Activated CD4-positive, alpha-beta T cell treated with anti-CD3 and anti-CD28 coated beads, Interleukin-10, Interleukin-2, amounts not matched to agents 100 ng/mL and 50 ng/mL, durations not matched to agents 16 hours and 8 hours (primary cell): ENCODE measurements at places on chromosomes 3 and 15.

- peak; percentile 11 for DNase-seq
Observed at GRCh38 chr3:113783463-113783862, 36.6 kb downstream of the ATP6V1A start.

DNA sequence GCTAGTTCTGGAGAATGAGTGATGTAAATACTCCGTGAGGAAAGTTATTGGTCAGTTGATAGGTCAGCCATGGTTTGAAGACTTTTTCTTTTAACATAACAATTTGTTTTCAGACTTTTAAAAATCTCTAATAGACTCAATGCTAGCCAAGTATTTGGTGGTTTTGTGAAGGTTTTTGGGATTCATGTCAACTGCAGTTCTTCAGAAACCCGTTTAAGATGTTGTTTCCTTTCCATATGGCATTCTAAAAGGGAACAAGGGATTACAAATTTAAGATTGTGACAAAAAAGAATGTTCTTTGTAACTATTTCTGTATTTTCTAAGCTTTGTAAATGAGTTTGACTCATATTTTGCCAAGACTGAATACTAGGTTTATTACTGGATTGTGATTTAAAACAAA, 281.7 kb upstream of the COL8A1 start:
- no peak for DNase-seq

DNA sequence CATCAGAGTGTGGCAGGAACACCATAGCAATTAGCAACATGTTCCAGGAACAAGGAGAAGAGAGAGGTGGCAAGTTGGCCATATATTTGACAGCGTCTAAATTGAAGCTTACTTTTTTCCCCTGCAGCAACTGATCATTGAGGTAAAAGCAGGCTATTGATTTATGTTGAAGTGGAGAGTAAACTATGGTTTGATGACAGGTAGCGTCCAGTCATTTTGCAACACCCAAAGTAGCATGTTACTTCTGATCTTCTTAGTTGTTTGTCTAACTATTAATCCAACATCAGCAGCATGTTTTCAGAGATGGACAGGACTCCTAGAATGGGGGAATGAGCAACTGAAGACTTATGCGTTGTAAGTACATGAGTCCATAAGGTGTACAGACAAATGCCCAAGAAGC, 225.8 kb downstream of the ZPLD1 start:
- DNase-seq, result no peak

GRCh38 chr3:79178471-79179180, 589.2 kb downstream of the ROBO1 start:
- no peak for DNase-seq

DNA sequence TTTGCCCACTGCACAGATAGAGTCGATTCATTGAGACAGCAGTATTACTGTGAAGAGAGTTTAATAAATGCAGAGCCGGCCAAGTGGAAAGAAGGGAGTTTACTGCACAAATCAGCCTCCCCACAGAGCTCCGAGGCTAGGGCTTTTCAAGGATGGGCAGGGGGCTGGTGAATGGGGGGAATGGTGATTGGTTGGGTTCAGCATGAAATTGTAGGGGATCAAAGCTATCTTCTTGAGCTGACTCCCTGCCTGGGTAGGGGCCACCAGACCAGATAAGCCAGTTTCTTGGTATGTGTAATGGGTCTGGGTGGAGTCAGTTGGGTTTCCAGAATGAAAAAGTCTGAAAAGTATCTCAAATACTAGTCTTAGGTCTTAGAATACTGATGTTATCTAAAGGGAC, 66.6 kb downstream of the SYNPR start:
- DNase-seq, result no peak

DNA sequence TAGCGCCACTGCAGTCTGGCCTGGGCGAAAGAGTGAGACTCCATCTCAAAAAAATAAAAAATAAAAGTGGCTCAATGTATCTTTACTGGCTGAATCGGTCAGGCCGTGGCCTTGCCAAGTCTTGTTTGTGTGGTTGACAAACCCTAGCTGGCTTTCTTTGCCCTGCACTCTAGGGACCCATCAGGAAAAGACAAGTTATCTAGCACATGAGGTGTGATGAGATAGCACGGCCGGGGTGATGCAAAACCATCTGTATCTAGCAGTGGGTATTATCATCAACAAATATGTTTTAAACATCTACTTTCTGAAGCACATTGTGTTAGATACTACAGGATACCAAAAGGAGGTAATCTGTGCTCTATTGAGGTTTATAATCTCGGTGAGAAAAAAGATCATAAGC, 3.9 kb upstream of the DPP8 start:
- no peak for DNase-seq

DNA sequence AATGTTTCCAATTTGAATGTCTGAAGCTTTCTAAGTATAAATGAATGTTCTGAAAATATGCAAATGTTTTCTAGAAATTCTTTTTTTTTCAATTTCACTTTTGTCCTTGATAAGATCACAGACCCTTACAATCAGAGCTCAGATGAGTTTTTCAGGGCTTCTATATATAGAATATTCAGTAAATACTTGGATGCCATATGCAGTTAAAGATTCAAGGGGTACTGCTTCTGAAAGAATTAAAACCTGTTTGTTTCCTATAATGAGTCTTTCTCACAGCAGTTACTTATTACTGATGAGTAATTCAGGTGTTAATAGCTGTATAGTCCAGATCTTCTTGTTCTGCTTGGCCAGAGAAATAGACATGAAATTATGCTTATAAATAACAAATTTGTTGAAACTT, 812.6 kb downstream of the ZPLD1 start:
- no peak for DNase-seq

GRCh38 chr15:62897634-62898033, 144.9 kb upstream of the TPM1 start:
- no peak for DNase-seq

- DNase-seq, result no peak
Observed at GRCh38 chr3:119228373-119229145, 12.1 kb downstream of the B4GALT4 start.

DNA sequence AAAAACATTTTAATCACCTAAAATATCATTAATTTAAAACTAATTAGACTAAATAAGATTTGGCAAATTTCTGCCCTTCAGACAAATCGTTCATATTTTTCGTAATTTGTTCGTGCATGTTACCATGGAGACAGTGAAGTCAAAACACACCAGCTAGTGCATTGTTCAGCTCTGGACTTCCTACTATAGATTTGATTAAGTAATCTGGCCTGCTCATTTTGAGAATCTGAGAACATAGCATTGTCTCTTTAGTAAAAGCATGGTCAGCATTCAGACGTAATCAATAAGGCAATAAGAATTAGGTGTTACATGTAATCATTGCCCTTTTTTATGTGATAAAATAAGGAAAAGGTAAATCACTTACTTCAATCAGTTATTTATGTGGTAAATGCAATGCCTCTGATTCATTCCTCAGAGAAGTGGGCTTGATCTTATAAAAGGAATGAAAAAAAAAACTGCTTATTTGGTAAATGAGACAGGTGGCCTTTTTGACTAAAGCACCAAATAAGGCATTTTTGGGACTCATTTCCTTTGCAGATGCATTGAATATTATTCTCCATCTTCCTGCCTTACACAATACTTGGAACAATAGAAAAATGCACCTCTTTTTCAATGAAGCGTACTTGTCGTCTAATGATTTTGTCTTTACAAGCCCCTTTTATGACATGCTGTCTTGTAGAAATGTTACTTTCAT, 84.5 kb upstream of the FNDC3B start:
- no peak for DNase-seq

DNA sequence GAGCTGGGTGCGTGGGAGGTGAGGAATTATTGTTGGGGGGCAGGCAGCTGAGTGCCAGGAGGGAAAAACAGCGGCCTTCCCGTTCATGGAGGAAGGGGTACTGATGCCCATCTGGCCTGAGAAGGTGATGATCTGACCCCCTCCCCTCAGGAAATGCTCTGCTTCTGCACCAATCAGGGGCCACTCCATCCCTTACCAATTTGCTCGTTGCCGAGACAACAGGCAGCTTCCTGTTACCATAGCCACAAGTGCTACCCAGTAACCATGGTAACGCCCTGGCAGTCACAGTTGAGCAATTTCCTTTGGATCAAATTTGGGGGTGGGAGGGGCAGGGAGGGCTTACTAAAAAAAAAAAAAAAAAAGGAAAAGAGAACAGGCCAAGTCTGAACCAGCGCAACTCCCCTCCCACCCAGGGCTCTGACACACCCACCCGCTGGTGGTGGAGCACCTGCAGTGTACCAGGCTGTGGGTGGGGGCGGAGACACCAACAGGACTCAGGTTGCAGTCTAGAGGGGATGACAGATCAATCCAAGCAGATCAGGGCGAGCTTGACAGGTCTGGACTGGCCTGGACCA, 13.7 kb downstream of the CELF6 start:
- peak; percentile 74 for DNase-seq

DNA sequence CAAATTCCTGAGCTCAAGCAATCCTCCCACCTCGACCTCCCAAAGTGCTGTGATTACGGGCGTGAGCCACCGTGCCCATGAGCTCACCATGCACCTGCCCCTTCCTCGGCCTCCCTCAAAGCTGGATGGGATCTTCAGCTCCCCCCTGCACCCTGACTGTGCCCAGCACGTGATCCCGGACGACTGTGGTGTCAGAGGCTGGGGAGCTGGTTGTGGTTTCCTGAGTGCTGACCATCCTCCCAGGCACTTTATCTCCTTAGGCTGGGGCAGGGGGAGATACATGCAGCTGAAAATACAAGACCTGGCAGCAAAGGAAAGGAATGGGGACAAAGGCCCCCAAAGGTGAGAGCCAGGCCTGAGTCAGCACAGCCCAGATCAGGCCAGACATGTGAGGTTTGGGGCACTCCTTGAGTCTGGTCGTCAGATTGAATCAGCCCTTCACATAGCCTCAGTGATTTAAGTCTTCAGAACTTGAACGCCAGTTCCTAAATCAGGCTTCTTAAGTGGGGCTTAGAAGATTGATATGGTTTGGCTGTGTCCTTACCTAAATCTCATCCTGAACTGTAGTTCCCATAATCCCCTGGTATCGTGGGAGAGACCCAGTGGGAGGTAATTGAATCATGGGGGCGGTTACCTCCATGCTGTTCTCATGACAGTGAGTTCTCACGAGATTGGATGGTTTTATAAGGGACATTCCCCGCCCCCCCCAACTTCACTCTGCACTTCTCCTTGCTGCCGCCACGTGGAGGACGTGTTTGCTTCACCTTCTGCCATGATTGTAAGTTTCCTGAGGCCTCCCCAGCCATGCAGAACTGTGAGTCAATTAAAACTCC, 35.8 kb downstream of the PRKCD start:
- peak; percentile 63 for DNase-seq

GRCh38 chr15:83571820-83572707, 81.9 kb upstream of the ADAMTSL3 start:
- peak; percentile 14 for DNase-seq

GRCh38 chr3:52731590-52731989, 25.7 kb downstream of the SPCS1 start:
- DNase-seq, result no peak

DNA sequence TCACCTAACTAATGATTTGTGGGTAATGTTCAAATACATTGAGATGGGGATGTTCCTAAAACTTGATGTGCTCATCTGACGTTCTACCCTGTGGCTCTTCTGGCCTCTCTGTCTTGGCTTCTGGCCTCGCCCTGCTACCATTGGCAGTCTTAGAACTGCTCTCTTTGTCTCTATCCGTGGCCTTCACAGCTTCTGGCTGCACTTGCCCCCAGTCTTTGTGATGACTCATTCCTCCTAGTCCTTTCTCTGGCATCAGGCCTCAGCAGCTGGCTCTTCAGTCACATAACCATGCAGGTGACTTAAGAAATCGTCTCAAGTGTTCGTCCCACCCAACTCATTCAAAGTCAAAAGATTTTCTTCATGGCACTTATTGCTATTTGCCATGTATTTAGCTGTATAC, 188.1 kb downstream of the BBX start:
- no peak for DNase-seq

DNA sequence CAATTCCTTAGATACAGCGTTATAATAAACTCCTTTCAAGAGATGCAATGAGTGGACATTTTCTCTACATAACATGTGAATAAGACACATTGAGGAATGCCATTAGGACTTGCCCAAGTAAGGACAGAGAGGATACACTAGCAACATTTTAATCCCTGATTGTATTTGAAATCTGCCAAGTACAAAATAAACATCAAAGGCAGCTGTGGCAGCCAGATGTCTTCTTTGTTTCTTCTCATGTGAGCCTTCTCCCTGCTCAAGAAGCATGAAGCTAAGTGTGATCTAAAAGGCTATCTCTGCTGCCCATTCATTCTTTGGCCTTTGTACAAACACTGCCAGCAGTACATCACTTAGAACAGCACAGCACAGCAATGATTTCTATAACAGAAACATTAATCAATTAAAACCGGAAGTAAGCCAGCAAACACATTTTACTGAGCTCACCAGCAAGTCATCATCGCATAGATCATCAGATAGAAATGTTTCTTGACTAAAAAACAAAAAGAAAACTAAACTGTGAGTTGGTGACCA, 364.0 kb downstream of the CNTN6 start:
- DNase-seq, result no peak

GRCh38 chr3:100427699-100428098, 26.4 kb downstream of the LNP1 start:
- DNase-seq, result no peak

GRCh38 chr3:66502981-66503380, 2.2 kb upstream of the LRIG1 start:
- DNase-seq, result no peak

DNA sequence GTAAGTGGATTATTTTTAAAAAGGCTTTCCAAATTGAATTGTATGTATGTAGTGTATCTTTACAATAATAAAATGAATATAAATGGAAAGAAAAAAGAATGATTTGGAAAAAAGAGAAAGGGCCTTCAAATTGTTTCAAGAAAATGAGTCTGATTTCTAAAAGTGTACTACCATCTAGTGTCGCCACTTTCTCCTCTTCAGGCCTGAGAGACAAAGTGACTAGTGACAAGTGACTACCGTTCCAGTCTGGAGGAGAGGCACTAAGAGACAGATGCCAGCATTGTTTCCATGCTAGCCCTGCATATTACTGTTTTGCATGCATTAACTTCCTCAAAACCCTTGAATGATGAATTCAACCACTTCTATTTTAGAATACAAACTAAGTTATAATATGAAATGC, 39.3 kb downstream of the P3H2 start:
- DNase-seq, result no peak

GRCh38 chr3:103791786-103792515, 1357.1 kb downstream of the ZPLD1 start:
- DNase-seq, result no peak
